ENCODE measurements at places on chromosomes 2 and 18.

- no peak for DNase-seq
These were observed 2.0 kb downstream of the RAPH1 start for GRCh38 chr2:203532957-203533658.

DNA sequence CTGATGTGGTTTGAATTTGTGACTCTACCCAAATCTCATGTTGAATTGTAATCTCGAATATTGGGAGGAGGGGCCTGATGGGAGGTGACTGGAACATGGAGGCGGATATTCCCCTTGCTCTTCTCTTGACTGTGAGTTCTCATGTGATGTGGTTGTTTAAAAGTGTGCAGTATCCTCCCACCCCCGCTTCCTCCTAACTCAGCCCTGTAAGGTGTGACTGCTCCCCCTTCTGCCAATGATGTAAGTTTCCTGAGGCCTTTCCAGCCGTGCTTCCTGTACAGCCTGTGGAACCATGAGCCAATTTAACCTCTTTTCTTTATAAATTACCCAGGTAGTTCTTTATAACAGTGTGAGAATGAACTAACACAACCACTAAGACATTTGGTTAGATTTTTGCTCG lies 458.4 kb downstream of the THSD7B start:
- DNase-seq, result no peak

- no peak for DNase-seq
These were observed 1237.7 kb downstream of the LRP1B start for GRCh38 chr2:140892911-140893637.

DNA sequence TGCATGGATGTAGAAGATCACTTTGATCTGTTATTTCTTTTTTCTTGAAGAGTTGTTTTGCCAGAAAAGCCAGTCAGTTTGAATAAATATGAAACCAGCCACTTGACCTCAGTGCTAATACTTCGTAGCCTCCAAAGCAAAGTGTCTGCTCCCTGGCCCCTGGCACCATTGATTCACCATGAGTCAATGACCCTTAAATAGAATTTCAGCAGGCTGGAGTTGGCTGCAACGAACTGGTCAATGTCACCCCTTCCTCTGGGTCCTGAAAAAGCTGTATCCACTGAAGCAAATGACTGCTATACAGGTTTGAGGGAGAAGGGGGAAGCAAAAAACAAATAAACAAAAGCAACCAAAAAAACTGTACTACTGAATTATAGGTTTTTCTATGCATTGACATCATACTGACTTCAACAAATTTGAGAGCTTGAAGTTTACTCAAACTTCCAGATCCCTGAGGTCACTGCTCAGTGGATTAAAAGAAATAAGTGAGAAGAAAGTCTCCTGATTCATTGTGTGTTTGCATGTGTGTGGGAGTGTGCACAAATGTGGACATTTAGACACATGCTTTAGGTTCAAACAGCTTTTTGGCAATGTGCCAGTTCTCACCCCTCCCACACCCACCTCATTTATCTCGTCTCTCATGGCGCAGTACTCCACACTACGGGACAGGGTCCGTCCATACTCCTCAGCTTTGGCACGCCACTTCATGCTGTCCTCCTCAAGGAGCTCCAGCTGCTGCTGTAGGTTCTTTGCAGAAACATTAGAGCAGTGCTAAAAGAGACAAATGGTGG lies 58.1 kb upstream of the TTN start:
- DNase-seq, result no peak

DNA sequence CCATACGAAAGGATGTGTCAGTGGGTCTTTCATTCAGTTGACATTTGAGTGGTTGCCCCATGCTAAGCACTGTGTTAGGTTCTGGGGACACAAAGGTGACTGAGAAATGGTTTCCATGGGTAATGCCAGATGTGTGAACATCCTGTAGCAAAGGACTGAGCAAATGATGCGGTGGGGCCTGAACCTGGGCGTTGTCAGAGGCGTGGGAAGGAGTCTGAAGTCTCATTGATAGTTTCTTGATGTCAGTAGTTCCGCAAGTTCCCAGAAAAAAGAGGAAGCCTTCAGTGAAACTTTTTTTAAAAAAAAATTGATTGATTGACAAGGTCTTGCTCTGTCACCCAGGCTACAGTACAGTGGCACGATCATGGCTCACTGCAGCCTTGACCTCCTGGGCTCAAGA lies 56.9 kb downstream of the LIMS1 start:
- DNase-seq, result peak; percentile 52

GRCh38 chr2:216110620-216111019 lies 1.5 kb downstream of the XRCC5 start:
- DNase-seq, result no peak

GRCh38 chr2:145811276-145812164 lies 1291.6 kb upstream of the ZEB2 start:
- no peak for DNase-seq

DNA sequence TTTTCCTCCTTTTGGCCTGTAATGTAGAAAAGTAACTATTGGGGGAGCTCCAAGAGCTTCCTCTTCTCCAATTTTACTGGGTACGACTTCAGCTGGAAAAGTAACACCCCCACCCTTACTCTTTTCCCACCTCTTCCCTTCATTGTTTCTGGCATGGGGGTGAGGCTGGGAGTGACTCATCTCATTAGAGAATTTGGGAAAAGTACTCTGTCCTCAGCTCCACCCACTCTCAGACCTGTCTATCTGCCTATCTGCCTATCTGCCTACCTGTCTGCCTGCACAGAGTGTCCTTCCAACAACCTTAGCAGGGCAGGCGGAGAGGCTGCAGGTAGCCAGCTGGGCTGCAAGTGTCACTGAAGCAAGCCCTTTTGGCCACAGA lies 93.6 kb downstream of the EPHA4 start:
- no peak for DNase-seq

- DNase-seq, result no peak
These were observed 14.9 kb upstream of the MSH6 start for GRCh38 chr2:47767880-47768609.

- DNase-seq, result no peak
These were observed 28.7 kb upstream of the CABLES1 start for GRCh38 chr18:23106575-23106974.

GRCh38 chr2:88195246-88195645 lies 25.1 kb downstream of the THNSL2 start:
- no peak for DNase-seq

DNA sequence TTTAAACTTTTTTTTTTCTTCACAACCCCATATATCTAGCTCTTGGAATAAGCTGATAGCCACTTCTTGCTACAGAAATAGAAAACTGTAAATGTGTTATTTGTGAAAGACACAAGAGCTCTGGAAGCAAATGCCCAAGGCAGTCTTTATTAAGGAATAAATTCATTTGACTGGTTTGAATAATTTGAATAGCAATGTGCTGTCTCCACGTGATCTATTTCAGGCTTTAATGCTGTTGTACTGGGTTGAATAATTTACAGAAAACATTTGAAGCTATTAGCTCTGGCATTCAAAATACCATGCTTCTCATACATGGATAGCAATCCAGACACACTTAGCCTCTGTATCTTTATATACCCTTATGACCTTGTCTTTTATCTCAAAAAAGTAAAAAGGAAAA lies 366.7 kb upstream of the KCNJ3 start:
- DNase-seq, result no peak

GRCh38 chr2:173151671-173152401 lies 76.2 kb downstream of the MAP3K20 start:
- no peak for DNase-seq

DNA sequence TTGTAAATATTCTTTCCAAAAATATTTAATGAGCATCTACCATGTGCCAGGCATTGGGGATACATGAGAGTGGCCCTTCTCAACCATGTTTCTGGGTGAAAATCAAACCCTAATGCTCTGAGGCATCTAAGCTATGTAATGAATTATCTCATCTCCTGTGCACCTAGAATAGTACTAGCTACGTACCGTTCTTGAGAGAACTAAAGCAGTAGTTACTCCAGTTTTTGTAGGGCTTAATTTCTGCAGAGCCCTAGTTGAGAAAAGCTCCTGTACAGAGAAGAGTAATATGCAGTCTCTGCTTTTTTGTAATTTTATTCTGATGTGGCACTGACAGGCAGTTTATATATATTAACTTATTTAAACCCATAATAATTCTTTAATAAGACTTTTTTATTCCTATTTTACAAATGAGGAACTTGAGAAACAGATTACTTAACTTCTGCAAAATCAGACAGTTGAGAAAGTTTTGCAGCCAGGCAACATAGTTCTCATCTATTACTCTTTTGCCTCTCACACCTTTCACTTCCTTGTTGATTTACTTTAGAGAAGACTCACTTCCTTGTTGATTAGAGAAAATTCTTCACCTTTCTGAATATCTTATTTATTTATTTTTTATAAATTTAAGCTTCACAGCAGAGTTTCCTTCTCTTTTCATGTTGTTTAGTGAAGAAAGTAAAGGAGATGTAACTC lies 3.1 kb downstream of the SPOPL start:
- DNase-seq, result peak; percentile 58

- no peak for DNase-seq
These were observed 881.0 kb downstream of the CPS1 start for GRCh38 chr2:211437396-211437795.
